Left lung (tissue), 14 donors: ENCODE measurements at places on chromosomes 11 and 22. TPM values are rescaled to one million over a fixed set of nuclear protein-coding genes. Genes with fewer than 3 reads are reported as not detected.

The SCN4B gene
- polyA plus RNA-seq: 7.5 TPM

The MOGAT2 gene
- not detected for polyA plus RNA-seq

The NELL1 gene
- 0.24 TPM for polyA plus RNA-seq

- DNase-seq: no peak
These were observed 89.0 kb downstream of the RELT start for GRCh38 chr11:73465023-73465675.

- peak; percentile 87 for DNase-seq
These were observed 95.2 kb upstream of the TP53I11 start for GRCh38 chr11:45045683-45046471.
